ENCODE measurements at places on chromosomes 12 and 14.

- DNase-seq = no peak
These were observed 917.7 kb downstream of the DIO2 start for GRCh38 chr14:79293482-79294177.

DNA sequence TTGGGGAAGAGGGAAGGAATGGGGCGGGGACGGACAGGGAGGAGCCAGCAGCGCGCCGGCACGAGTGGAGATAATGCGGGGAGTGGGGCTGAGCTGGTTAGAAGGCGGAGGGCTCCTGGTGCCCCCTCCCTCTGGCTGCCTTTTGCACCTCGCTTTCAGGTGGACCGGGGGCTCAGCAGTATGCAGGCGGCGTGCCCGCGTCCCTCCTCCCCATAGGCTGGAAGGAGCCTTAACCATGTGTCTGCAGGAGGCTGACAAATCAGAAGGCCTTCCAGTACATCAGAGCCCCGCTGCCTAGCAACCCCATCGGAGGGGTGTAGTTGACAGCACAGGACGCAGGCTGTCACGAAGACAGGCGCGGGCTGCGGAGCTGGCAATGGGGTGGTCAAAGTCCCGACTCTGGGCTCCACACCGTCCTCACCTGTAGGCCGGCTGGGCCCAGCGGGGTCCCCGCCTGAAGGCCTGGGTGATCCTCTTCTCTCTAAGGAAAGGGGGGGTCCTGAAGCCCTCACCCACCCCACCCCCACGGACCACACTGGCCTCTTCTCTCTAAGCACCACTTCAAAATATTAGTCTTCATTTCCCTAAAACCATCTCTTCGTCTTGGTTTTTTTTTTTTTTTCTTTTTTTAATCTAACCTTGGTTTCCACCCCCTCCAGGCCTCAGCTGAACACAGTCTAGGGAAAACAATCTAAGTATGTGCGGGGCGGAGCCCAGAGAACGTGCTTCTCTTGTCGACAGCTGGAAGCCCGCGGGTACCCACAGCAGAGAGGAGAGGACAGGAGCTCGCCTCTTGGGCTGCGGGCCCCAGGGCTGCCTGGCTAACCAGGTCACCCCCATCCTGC, 44.5 kb downstream of the KDM2B start:
- DNase-seq = peak; percentile 56

DNA sequence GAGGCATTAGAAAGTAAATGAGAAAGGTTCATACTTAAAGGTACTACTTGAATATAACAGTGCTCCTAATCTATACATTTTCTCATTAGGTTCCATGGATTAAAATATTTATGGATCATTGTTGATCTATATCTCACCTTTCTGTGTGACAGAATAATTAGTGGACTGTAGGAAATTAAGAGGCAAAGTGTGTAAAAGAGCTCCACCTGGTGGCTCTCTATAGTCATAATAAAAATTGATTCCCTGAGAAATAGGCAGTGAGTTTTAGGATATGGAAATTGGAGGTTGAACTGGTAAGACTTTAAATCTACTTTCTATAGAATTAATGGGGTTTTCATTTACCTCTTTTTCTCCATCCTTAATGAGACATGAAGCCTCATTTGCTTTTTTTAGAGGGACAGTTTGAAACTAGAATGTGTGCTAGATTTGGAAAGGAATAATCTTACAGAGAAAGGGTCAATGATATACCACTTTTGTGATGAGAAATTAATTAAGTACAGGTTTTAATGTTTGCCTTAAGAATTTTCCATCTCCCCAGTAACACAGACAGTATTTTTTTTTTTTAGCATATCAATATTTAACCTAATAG, 11.8 kb upstream of the DERA start:
- DNase-seq = no peak

GRCh38 chr12:48045965-48046518, 41.8 kb upstream of the COL2A1 start:
- no peak for DNase-seq

DNA sequence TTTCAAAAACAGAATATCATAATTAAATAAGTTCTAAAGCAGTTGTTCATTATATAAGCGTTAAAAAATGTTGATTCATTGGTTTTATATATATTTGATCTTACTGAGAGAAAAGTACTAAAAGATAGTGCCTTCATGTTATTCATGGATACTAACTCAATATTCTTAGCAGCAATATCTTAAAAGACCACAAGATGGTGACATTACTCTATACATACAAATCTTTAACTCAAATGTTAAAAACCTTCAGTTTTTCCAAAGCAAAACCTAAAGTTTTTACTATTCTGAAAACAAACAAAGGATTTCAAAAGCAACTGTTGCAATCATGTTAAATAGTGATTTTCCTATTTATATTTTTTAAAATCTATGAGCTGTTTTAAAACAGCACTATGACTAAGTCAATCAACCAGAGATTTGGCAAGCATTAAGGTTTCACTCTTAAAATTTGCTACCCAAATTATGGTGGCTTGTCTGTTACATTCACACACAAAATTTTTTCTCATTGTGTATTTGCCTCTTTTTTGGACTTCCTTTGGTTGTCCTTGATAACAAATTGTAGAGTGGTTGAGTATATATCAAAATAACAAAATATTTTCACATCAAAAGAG, 50.1 kb upstream of the RERGL start:
- DNase-seq = no peak

- no peak for DNase-seq
These were observed 223.4 kb downstream of the GLT1D1 start for GRCh38 chr12:129076441-129077320.

DNA sequence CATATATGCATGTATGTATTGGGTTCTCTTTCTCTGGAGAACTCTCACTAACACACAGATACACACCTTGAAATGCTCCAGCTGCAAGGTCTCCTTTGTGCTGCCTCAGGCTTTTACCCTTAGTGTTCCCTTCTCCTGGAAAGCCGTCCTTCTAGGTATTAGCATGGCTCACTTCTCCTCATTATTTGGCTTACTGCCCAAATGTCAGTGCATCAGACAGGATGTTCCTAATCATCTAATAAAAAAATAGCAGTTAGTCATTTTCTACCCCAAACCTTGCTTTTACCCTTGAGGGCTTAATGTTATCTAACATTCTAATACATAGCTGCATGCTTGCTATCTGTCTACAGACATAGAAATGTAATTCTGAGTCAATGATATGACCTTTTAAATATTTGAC, 109.0 kb upstream of the SLC16A7 start:
- DNase-seq = no peak

GRCh38 chr12:67388331-67389138, 119.4 kb downstream of the CAND1 start:
- DNase-seq = no peak

- DNase-seq = peak; percentile 20
These were observed 991 bp upstream of the RCOR1 start for GRCh38 chr14:102591372-102591943.

- DNase-seq = no peak
These were observed 22.5 kb upstream of the PGF start for GRCh38 chr14:74977901-74978385.

DNA sequence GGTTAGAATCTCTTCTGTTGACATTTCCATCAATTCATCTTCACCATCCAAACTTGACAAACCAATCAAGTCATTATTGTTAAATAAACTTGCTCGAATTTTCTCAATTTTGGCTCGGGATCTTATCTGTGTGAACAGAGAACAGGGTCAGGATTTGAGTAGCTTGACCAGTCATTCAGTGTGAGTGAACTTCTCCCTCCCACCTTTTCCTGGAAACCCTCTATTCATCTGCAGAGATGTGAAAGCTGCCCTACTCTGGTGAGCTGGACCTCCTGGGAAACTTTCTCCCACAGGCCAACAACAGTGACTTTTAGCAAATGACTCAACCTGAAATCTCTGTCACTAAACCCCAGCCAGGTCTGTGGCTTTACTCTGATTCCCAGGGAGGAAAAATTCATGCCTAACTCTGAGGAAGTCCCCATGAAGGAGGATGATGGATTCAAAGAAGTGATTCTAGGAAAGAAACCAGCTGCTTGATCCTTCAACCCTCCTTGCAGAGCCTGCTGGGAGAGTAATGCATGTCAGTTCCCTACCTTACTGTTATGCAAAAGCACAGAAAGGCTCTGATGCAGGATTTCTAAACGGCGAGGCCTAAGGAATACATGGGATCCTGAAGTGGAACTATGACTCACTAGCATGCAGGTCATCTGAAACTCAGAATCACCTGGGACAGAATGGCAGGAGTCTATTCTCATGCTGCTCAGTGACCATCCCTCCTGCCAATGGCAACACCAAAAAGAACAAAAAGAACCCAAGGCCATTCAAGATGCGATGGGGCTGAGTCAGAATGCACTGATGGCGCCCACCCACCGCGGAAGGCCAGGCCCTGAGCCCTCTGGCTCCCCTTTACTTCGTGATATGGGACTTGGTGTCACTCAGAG, 58.0 kb downstream of the TRAFD1 start:
- DNase-seq = peak; percentile 40

- DNase-seq = no peak
These were observed 27.2 kb downstream of the SPX start for GRCh38 chr12:21553329-21553675.

DNA sequence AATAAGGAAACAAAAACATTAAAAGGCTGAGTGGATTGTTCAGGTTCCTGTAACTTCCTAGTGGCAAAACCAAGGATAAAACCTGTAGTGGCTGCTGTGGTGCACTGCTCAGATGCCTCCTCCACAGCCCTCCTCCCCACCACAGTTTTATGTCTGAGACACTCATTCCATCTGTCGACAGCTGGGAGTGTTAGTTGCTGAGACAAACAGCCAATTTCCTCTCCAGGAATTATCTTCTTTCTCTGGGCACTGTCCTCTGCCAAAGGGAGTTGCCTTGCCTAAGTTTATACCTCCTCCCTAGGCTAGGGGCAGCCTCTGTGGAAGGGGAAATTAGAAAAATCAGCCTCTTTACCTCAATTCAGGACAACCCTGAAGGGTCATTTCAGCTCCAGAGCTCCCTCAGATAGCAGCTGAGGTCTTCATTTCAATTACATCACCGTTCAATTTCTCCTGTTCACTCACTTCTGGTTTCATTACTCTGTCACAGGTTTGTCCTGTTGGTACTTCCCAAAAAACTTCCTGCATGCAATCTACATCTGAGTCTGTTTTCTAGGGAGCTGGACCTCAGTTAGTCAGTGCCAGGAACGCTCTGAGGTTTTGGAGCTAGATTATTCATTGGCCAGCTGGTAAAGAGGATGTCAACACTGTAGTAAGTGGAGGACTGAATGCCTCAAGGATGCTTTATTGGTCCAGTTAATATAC, 74.9 kb upstream of the ATP2B1 start:
- no peak for DNase-seq

DNA sequence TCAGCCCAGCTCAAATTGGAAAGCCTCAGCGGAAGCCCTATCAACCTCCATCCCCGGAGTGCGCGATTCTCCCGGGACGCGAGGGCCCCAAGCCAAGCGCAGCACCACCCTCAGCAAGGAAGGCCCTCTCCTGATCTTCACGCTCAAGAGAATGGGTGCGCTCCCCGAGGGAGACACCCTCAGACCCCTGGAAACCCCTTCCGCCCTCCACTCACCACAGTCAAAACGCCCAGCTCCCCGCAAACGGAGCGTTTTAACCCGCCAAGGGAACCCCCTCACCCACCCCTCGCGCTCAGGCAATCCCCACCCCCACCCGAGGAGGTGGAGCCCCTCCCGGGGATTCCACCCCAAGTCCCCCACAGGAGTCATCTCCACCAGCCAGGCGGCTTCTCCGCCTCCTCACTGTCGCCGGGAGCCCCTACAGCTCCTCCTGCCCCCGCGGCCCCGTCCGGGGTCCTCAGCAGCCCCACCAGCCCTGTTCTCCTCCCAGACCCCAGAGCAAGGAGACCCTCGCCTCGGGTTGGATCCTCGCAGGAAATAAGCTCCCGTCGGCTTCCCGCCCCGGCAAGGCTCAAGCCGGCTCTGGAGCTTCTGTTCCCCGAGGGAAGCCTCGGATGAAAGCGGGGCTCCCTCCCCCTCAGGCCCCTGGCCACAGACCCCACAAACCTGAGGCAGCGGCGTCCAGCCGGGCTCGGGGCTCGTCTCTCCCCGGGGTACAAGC, 507 bp downstream of the BAZ2A start:
- peak; percentile 63 for DNase-seq

DNA sequence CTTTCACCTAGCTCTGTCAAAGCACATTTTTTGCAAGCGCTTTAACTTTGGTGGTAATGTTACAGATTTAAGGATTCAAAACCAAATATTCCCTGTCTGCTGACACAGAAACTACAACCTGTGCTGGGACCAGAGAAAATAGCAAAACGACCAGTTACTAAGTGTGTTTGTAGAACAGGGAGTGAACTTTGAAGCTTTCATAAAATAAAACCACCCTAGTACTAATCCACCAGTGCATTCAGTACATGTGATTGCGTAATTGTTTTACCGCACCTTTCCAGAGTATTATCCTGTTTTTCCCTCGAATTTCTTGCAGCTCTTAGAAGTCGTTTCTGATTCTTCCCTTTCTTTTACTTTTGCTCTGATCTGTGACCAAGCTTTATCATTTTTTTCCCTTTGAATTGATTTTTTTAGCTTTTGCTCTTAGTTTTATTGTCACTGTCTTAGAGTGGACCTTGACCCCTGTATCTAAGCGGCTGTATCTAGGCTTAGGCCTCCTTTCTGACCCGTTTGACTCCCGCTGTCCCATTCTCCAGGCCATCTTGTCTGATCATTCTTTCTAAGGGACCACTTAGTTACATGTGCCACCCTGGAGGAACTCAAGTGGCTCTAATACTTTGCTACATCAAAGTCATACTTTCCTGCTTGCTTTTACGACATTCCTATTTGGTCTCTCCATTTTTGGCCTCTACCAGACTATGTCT, 429.4 kb downstream of the PCNX1 start:
- no peak for DNase-seq

DNA sequence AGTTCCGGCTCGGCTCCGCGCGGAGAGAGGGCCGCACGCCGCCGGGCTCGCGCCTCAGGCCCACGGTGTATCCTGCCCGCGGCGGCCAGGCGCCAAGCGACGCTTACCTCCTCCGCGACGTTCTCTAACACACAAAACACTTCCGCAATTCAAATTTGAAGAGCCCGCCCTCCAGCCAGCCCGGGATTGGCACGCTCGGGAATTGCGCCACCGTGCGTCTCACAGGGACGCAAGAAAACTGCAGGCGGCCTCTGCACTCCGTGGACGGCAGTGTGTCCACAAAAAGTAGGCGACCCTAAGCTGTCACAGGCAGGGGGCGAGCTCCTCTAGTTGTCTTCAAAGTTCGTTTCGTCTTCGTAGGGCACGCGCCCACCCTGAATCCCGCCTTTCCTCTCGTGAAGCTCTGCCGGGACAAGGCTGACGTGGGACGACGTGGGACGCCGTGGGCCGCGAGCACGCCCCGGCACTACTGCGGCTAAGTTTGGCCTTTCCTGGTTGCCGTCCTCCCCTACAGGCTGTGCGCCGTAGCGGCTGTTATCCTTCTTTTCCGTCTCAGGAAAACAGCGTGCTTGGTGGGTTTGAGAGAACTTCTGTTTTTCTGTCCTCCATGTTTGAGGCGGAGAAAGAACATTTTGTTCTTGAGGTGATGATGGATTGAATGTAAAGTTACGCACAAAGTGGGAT, at the start of gene MIS18BP1:
MIS18BP1 (minus strand) TSS at position 133 of the 684 bp plus-strand sequence. CDS start 5,916 bp downstream, outside the sequence.
- DNase-seq = peak; percentile 94

GRCh38 chr12:123681605-123682004, 10.7 kb downstream of the TCTN2 start:
- DNase-seq = no peak

- peak; percentile 71 for DNase-seq
These were observed at the start of gene ELK3 for GRCh38 chr12:96193725-96194575. TSS of gene ELK3 (plus strand) at chr12:96194375.

All from activated T-cell treated with anti-CD3 and anti-CD28 coated beads, Interleukin-2, amount 50 U/mL, for 72 hours (primary cell).